ENCODE measurements at places on chromosomes 13 and 19. TPM values are rescaled to one million over a fixed set of nuclear protein-coding genes. Genes with fewer than 3 reads are reported as not detected.

Gene ATXN8OS
- total RNA-seq, result not detected

Gene SCAMP4
- 53.5 TPM for total RNA-seq

Gene NKPD1
- total RNA-seq, result not detected

Gene GRIN2D
- total RNA-seq, result 1.1 TPM

Gene SLC15A1
- total RNA-seq, result 0.22 TPM

Gene MEF2B
- 4.7 TPM for total RNA-seq

GRCh38 chr13:97243915-97244781 lies 22.0 kb downstream of the MBNL2 start:
- DNase-seq, result no peak

GRCh38 chr19:47595944-47596343 lies 13.0 kb upstream of the BICRA start:
- DNase-seq, result no peak

GRCh38 chr13:97535614-97536013 lies 101.6 kb downstream of the RAP2A start:
- no peak for DNase-seq

DNA sequence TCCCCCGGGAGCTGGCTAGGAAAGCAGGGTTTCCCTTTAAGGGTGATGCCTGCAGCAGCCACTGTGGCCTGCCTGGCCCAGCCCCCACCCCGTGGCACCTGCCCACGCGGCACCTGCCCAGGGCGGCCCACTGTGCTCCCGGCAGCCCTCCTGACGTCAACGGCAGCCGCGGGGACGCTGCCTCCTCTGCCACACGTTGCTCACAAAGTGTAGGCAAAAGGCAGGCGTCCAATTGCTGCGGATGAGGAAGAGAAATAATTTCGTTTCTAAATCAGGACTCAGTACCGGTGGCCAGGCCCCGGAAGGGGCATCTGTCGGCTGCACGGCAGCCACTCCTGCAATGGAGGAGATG lies 122.3 kb downstream of the URI1 start:
- no peak for DNase-seq

DNA sequence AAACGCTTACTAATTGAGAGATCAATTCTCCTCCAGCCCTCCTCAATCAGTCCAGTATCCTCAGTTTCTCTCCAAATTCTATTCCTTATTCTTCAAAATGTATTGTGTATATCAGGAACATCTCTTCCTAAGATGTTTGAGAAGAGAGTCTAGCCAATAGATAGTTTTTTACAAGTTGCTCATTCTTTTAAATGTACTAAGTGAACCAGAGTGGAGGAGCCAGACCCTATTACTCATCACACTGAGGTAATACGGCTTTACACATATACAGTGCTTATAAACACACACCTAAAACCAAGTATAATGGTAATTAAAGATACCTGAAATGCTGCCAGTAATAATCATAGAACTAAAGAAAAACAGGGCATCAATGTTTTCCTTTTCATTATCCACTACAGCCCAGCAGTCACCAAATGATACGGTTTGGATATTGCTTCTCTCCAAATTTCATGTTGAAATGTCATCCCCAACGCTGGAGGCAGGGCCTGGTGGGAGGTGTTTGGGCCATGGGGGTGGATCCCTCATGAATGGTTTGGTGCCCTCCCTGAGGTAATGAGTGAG lies 45.2 kb upstream of the HMGB1 start:
- DNase-seq, result no peak

DNA sequence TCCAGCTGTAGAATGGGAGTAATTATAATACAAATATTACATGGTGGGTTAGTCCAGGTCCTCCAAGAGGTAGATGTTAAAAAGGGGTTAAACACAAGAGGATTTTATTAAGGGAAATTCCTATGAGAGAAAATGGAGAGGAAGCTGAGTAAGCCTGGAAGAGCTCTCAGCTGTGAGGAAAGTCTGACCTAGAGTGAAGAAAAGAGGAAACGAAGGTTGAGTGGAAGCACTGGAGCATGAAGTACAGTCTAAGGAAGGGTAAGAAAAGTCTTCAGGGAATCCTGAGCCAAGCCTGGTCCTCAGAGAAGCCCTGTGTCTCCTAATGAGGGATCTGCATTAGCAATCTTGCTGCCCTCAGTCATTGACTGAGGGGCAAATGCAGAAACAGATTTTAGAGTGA lies 506.2 kb downstream of the GPC5 start:
- DNase-seq, result no peak

- peak; percentile 70 for DNase-seq
Measured at GRCh38 chr13:94548821-94549231, 47.1 kb downstream of the TGDS start.

- DNase-seq, result no peak
Measured at GRCh38 chr13:68375004-68375403, 1144.9 kb upstream of the PCDH9 start.
